ENCODE measurements at places on chromosomes 2 and 18. TPM values are rescaled to one million over a fixed set of nuclear protein-coding genes. Genes with fewer than 3 reads are reported as not detected.

DNA sequence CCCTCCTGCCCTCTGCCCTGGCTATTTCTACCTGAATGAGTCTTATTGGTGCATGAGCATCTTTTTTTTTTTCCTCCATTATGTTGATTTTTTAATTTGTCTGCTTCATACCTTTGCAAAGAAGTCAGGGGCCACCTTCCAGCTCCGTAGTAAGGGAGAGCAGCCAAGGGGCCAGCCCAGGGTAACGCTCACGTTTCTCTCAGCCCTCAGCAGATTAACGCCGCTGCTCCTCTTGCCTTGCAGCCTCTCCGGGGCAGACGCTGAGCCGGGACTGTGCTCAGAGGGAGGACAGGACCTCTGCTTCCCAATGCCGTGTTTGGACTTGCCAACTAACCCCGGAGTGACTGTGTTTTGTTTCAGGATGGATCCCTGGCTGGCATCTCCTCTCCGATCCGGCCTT lies 241.7 kb downstream of the ATAD2B start:
- DNase-seq: peak; percentile 47
- H3K36me3 ChIP-seq: no peaks in the 10 kb centered on the region
- no peak overlapping the region for H3K27ac ChIP-seq
- H3K27me3 ChIP-seq: no peaks in the 10 kb centered on the region
- H3K4me1 ChIP-seq: no peaks in the 10 kb centered on the region
- H3K4me3 ChIP-seq: no peak overlapping the region

DNA sequence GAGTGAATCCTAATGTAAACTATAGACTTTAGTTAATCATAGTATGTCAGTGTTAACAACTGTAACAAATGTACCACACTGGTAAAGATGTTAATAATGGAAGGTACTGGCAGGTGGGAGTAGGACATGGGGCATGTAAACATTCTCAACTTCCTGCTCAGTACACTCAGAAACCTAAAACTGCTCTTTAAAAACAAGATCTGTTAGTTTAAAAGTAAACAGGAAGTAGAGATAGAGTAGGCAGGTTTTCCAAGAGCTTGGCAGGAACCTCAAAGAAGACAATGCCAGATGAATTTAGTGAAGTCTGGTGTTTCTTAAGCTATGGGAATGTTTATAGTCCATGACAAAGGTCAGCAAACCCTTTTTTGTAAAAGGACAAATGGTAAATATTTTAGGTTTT lies 46.6 kb downstream of the CCDC138 start:
- no peak overlapping the region for H3K4me3 ChIP-seq
- H3K27me3 ChIP-seq: no peaks in the 10 kb centered on the region

DNA sequence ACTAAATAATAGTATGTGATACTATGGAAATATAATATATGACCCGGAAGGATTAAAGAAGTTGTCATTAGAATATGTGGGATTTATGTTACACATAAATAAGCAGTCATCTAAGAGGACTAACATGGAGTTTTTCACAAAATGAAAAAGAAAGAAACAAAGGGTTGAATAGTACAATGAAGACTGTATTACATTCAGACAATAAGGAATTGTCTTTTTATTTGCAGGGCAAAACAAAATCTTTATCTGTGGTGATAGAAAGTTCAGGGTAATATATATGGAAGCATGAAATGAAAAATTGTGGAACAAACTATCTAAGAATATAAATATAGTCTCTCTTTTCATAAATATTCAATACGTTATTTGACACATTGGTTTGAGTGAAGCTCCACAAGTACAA lies 5.8 kb downstream of the ERMN start:
- H3K4me3 ChIP-seq: no peak overlapping the region
- H3K36me3 ChIP-seq: no peaks in the 10 kb centered on the region
- H3K27ac ChIP-seq: no peak overlapping the region

DNA sequence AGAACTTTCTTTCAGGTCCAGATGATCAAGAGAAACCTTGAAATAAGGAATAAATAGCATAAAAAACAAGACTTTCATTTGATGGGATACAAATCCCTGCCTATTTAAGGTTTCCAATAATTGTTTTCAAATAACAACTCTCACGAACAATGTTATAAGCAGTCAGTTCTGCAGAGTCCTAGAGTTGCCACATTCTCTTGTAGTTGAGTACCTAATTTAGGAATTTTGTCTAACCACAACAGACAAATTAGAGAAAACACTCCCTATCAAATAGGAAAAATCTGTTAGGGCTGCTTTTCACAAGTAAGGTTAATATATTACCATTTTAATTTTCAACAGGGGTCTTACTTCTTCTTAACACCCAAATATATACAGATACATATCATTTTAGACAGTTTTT lies 130.1 kb upstream of the CDH20 start:
- no peaks in the 10 kb centered on the region for H3K4me1 ChIP-seq
- H3K27ac ChIP-seq: no peak overlapping the region
- no peaks in the 10 kb centered on the region for H3K27me3 ChIP-seq
- no peak overlapping the region for H3K4me3 ChIP-seq
- no peaks in the 10 kb centered on the region for H3K36me3 ChIP-seq
- no peak for DNase-seq

- H3K4me1 ChIP-seq: no peaks in the 10 kb centered on the region
- H3K36me3 ChIP-seq: no peaks in the 10 kb centered on the region
- no peaks in the 10 kb centered on the region for H3K27me3 ChIP-seq
These were observed 758 bp downstream of the RIF1 start for GRCh38 chr2:151410485-151410834.

DNA sequence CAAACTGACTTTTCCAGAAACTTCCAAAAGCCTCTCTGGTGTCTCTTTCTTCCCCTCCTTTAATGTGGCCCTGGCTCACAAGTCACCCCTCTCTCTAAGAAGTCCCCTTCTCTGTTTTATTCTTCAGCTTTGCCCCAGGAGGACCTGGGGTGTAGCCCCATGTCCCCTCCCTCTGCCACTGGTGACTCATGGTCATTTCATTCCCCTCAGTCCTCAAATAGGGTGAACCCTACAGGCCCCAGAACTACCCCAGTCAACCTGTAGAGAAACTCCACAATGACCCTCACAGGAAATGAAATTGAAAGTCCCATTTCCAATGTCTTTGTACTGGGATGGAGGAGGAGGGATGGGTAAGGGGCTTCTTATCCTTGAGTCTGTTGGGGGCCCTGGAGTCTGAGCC lies 6.2 kb upstream of the SPEG start:
- no peak overlapping the region for H3K27ac ChIP-seq
- no peak overlapping the region for H3K4me3 ChIP-seq
- DNase-seq: no peak
- H3K36me3 ChIP-seq: no peaks in the 10 kb centered on the region

TLX2 gene
- not detected for total RNA-seq

SATB2 gene
- total RNA-seq: 17.5 TPM
